ENCODE measurements at places on chromosomes 2 and 18.

- no peak for DNase-seq
Observed at GRCh38 chr2:219199470-219200211, 6.9 kb upstream of the ZFAND2B start.

- DNase-seq: peak; percentile 17
Observed at GRCh38 chr2:9690252-9690651, 59.5 kb upstream of the YWHAQ start.

DNA sequence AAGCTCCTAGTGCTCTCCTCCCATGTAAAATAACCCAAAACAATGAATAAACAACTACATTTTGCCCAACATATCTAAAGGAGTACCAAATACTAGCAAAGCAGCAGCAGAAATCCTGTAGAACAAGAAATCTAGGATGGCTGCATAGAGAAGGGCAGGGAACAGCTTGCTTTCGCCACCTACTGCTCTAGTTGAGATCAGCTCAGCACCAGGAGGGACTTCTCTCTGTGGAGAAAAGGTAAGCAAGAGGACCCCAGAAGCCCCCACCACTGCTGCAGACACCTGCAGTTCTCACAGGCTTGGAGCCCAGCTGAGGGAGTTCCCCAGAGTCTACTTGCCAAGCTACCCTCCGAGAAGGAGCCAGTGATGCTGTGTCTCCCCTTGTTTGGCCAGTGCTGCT, 243.0 kb upstream of the CHST9 start:
- DNase-seq: no peak

DNA sequence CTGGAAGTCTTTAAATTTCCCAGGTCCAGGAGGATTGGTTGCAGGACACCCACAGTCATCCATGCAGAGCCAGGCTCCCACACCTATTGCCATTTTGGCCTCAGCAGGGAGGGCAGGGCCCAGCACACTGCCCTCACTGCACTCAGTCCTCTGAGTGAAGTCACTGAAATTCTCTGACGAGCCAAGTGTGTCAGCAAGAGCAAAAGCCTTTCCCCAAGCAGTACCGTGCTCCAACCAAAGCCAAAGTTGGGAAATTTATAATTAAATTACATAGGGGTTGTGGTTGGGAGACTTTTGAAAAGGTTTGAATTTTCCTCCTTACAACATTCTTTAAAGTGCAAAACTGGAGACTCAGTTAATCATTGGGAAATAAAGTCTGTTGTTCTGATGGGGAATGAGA, 98.5 kb upstream of the CD226 start:
- no peak for DNase-seq

DNA sequence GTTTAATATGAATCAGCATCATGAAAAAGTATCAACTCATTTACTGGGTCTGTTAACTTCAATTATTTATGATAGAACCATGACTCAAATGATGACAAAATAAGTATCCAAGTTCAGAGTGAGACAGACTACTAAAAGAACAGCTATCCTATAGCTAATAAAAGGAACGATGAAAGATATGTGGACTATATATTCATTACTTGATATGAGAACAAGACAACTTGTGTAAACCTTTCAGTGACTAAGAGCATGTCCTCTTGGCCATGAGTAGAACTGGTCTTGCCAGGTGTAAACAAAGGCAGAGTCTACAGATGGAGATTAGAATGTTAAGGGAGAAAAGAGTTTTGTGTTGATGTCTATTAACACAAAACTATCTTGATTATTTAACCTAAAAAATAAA, 360.4 kb upstream of the ZC3H15 start:
- DNase-seq: no peak
